Stimulated activated CD8-positive, alpha-beta memory T cell treated with anti-CD3 and anti-CD28 coated beads, Interleukin-4, amount 100 ng/mL, for 48 hours (primary cell): ENCODE measurements at places on chromosomes 5 and 9.

DNA sequence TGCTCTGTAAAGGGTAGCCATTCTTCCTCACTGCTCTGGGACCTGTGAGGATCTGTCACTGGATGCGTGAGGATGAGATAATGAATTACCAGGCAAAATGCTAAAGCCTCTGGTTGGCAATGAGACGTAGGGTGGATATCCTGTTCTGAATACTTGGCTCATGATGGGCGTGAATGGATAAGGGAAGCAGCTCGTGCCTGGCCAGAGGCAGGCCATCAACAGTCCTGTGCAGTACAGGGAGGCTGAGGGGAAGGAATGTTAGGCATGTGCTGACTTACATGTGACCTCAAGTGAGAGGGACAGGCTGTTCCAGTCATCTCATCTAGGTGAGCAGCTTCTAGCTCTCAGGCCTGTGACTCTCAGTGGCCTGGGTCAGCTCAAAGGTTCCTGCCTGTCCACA, 172.8 kb downstream of the CARTPT start:
- no peak for DNase-seq

GRCh38 chr5:175485631-175486030, 7.3 kb downstream of the SFXN1 start:
- no peak for DNase-seq

GRCh38 chr9:19969721-19970120, 180.9 kb upstream of the SLC24A2 start:
- no peak for DNase-seq

DNA sequence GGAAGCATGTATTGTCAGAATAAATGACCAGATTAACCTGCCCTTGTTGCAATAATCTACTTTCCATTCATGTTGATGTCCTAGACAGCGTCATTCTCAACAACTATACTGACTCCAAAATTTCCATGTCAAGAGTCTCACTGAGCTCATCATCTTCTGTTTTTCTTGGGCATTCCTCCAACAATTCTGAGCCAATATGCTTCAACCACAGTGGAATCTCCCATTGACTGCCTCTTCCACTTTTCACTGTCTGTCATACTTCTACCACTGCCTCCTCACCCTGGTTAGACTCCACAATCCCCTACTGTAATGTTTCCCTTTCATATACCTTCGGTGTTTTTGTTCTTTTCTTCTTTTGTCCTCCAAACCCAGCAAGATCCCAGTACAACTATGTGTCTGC, 162.8 kb downstream of the TLE1 start:
- no peak for DNase-seq

GRCh38 chr5:96067894-96068614, 106.4 kb upstream of the ELL2 start:
- peak; percentile 43 for DNase-seq

- DNase-seq, result no peak
Observed at GRCh38 chr9:132032238-132032950, 47.3 kb downstream of the MED27 start.

DNA sequence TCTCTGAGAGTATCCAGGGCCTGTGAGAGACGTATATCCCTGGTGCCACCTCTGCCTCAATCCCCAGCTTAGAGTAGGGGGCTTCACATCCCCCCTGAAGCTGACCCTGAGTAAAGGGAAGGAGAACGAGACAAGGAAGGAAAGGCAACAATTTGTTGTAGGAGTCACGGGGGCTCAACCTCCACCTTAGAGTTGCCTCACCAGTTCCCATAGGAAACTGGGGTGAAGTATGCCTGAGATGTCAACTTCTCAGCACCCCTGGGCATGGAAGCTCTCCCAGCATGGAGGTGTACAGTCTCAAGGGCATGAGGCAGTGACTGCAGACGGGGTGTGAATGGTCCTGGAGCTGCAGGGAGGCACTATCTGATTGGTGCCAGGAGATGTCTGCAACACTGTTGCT, 53.6 kb downstream of the S1PR3 start:
- no peak for DNase-seq

GRCh38 chr9:90642570-90643539, at the start of gene DIRAS2:
DIRAS2 (minus strand) TSS chr9:90642824; CDS start chr9:90613827, 28,997 bp downstream.
- DNase-seq, result peak; percentile 52

- DNase-seq, result no peak
Observed at GRCh38 chr5:136525597-136525996, 160.3 kb upstream of the TRPC7 start.
